Bronchial epithelial cell (primary cell): ENCODE measurements at places on chromosomes 13 and 19.

- peak; percentile 67 for DNase-seq
Observed at GRCh38 chr19:50329146-50329925, at the start of gene KCNC3. Gene KCNC3, minus strand, starts transcription at chr19:50329377. Its CDS starts 295 bp downstream, at chr19:50329082.

DNA sequence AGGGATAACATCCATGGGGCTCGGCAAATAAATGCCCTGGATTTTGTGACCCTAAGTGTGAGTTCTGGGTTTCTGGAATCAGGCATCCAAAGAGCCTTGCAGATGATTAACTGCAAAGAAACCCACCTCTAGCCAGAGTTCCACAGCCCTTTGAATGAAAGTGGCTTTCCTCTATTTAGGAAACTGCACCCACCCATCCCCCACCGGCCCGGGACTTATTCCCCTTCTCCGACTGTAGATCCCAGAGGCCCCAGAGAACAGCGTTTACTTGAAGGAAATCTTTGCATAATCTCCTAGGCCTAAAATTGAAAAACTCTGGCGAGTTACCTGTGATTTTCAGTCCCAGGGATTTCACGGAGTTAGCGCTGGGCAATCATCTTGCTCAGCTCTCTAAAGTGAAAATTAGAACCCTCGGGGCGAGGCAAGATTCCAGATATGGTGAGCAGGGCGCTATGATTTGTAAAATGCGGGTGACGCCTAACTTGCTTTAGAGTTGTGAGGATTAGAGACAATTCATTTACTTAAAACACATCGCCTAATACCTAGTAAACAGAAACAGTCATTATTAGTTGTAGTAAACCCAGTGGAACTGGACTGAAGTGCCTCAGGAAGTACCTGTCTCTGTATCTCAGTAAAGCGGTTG, 9.4 kb downstream of the URAD start:
- DNase-seq: no peak

GRCh38 chr13:40273253-40274025, 393.0 kb downstream of the FOXO1 start:
- DNase-seq: no peak

GRCh38 chr19:52584736-52585440, 14.8 kb downstream of the ZNF701 start:
- DNase-seq: no peak

GRCh38 chr19:5940260-5941208, 26.5 kb downstream of the CAPS start:
- no peak for DNase-seq

DNA sequence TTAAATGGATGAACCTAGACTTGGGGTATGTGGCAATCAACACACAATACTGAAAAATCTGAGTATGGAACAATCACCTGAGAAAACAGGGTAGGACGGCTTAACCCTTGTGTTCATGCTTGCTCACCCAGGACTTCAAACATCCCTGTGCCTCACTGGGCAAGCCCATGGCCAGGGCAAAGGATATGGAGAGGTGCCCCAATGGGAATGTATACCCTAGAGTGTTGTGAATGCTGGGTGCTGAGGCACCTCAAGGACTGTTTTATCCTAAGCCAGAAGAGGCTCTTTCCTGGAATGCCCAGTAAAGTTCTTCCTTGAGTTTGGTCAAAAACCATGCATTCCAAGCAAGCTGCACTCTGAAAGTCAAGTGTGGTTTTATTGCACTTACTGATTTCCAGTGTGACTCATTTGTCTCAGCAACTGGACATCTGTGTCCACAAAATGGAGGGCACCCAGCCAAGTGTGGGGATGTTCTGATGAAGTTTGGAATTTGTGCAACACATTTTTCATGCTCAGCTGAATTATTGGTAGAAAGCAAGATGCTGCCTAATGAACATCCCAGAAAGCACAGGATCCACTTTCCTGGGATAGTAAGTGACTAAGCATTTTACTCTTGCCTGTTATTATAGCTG, 531.3 kb downstream of the RFC3 start:
- peak; percentile 58 for DNase-seq
